Caco-2 (cell line): ENCODE measurements at places on chromosomes 4 and X. TPM values are rescaled to one million over a fixed set of nuclear protein-coding genes. Genes with fewer than 3 reads are reported as not detected.

VCX2 gene
- not detected in 2 replicates for total RNA-seq

KLHL4 gene
- not detected in 2 replicates for total RNA-seq

DNA sequence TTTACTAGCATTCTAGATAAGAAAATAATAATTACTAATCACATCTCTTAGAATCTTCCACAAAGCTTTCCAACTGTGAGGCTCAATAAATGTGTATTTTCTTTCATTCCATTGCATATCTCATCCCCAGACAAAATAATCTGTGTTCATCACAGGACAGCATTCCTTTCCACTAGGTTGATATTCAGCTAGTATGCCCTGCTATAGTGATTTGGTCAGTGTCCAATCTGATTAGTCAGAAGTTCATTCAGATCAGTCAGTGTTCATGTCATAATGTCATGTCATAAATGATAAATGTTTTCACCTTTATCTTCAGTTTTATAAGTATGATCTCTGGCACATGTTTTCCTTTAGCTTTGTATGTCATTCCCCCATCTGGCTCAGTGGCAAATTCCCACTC is 611.4 kb downstream of the KCTD8 start:
- DNase-seq: no peak
- H3K4me3 ChIP-seq: no peak overlapping the region
- H3K4me1 ChIP-seq: no peaks in the 10 kb centered on the region
- H3K27me3 ChIP-seq: no peaks in the 10 kb centered on the region
- no peak overlapping the region for H3K27ac ChIP-seq
- no peaks in the 10 kb centered on the region for H3K36me3 ChIP-seq

DNA sequence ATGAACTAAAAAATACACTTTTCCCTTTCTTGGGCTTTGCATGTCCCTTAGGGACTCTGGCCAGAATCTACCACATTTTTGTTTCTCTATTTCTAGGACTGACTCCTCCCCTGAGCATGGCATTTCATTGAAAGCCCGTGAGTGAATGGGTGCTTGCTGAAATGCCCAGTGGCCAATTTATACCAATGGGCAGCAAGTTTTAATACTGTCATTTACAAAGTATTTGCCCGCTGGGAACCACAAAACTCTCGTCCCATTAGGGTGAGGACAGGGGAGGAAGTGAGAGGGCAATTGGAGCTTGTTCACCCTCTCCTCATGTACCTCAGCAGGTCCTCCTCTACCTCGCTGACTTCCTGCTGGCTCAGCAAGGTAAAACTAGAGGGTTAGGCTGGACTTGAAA is 1.1 kb downstream of the SRPX2 start:
- no peak overlapping the region for H3K4me3 ChIP-seq
- H3K27ac ChIP-seq: peak overlapping the region; percentile 73
- H3K36me3 ChIP-seq: no peaks in the 10 kb centered on the region
- DNase-seq: no peak

DNA sequence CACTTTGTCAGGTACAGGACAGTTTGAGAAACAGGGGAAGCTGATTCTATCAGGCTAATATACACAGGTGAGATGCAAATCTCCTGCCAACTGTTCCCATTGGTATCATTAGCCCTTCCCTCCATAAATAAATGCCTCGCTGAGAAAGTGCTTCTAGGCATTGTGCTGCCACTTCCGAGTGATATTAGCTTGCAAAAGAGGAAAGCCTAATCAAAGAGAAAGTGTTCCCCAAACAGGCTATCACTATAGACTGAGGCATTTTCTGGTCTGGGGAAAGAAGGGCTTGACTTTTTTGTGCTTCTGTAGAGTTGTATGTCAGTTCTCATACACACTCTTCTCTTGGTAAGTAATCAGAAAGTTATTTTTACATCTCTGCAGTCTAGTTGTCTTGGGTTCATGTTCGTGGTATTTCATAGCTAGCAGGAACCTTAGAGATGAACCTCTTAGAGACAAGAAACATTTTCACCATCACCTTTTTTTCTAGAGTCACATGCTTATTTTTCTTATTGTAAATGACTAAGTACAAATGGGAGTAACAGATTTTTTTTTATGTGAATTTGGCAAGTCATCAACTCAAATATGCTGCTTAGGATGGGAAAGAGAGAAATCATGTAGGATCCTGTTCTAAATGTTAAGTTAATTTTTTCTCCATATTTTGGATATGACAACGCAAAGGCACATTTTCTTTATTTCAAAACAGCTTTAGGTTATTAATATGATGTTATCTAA is 1009.8 kb downstream of the ADGRL3 start:
- H3K27ac ChIP-seq: no peak overlapping the region
- H3K36me3 ChIP-seq: no peaks in the 10 kb centered on the region
- H3K4me1 ChIP-seq: no peaks in the 10 kb centered on the region

DNA sequence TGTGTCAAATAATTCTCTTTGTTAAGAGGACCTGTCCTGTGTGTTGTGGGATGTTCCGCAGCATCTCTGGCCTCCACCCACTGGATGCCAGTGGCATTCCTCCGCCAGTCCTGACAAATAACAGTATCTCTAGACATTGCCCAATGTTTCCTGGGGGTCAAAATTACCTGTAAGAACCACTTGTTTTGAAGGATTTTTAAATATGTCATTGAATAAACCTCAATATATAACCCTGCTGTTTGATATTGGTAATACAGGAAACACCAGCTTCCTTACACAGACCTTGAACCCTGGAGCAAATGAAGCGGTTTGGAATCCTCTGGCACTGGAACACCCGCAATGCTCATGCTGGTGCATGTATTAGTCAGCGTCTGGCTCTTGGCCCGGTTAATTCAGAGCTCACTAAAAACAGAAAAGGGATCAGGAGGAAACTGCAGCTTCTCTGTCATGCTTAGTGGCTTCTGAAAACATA is 101.3 kb downstream of the TBL1X start:
- no peak overlapping the region for H3K27ac ChIP-seq
- DNase-seq: no peak
- H3K4me3 ChIP-seq: no peak overlapping the region
- no peaks in the 10 kb centered on the region for H3K4me1 ChIP-seq
- no peaks in the 10 kb centered on the region; the same call in 1 of the 2 replicates for H3K36me3 ChIP-seq
- H3K27me3 ChIP-seq: no peaks in the 10 kb centered on the region
